ENCODE measurements at places on chromosomes 5 and 9.

DNA sequence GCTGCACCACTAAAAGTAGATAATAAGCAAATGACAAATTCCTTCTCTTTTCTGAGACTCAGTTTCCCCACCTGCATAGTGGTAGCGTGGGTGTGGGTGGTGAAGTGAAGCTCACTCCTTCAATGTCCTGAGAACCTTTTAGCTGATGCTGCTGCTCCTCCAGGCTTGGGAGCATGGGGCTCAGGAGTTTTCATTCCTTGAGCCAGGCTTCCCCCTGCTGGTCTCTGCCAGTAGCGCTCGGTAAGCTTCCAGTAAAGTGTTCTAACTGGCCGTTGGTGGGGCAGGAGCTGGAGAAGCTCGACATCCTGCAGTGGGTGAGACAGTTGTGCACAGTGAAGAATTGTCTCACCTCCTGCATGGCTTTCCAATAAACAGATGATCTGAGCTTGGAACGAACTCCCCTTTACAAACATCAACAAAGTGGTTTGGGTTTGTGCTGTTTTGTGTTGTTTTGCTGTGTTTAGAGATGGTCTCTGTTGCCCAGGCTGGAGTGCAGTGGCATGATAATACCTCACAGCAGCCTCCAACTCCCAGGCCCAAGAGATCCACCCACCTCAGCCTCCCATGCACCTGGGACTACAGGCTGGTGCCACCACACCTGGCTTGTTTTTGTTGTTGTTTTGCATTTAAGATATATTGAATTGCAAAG is 34.6 kb downstream of the SPARC start:
- peak; percentile 90 for DNase-seq

DNA sequence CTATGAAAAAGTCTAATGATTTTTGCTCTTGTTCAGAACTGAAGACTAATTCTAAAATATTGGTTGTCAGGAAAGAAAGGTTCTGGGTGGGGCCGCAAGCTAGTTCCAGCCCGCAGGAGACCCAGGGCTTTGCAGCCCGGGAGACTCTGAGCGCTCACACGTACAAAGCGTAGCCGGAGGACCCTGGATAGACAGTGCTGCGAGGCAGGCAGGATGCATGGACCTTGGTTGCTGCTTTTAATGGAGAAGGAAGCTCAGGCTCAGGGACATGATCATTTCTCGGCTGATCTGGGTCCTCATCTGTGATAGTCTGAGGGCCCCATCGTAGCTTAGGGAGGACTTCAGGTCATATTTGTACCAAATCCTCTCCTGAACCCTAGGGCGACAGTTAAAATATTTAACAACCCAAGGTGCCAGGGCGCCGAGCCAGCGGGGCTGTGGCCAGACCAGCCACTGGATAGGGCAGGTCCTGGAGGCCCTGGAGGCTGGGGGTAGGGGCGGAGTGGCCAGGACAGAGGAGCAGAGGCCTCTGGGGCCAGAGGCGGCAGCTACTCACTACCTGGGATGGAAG is 70.1 kb upstream of the UNC5A start:
- no peak for DNase-seq

DNA sequence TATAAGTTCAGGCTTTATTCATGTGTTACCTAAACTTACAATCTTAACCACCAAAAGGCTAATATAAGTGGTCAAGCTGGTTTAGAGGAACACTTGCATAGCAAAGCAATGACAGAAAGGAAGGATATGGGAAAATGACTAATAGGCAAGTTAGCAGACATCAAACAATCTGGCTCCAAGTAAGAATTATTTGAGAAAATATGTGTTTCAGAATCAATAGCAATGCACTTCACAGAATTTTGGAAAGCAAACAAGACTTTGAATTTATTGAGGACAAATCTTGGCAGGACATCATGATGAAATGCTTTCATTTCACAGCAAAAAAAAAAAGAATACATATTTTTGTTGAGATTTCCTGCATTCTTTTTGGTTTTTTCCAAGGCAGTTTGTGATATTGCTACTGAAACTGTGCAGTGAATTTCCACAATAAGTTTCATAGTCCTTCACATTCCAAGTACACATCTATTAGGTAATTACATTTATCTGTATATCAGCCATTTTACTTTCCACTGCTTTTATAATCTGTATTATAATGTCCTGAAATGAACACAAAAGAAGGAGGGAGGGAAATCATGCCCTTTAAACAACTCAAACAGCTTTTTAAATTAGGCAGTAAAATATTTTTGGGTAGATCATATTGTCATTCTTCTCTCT is 417.9 kb downstream of the NR2F1-AS1 start:
- DNase-seq = peak; percentile 70

GRCh38 chr5:41788941-41789368 is 81.3 kb downstream of the OXCT1 start:
- peak; percentile 11 for DNase-seq

- DNase-seq = peak; percentile 9
These were observed 115.0 kb downstream of the KIAA1958 start for GRCh38 chr9:112601636-112602035.

- DNase-seq = no peak
These were observed 71.9 kb downstream of the RALGPS1 start for GRCh38 chr9:126986506-126986951.

DNA sequence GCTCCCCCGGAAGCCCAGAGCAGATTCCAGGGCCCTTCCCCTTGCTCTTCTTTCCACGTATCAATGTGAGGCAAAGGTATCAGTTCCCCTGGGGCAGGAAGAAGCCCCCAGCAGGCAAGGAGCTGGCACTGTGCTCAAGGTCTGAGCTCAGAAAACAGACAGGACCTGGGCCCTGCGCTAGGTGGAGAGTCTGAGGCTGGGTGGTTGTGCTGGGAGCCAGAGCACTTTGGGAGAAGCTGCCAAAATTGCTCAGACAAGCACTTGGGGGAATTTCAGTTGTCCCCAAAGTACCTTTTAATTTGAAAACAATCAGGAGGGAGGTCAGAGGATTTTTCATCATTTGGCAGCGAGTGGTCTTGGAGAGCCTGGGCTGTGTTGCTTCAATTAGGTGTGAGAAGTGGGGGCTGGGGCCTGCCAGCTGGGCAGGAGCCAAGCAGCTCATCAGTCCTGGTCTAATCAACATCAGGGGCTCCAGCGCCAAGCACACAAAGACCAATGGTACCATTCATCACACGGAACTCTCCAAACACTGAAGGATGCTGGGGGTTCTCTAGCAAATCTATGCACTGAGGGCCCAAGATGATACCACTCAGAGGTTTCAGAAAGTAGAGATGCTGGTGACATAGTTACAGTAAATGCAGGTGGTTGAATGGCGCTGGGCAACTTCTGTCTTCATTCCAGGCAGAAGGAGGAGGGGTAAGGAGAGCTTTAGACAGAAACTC is 176.5 kb downstream of the SNX18 start:
- DNase-seq = no peak

- no peak for DNase-seq
These were observed 13.2 kb downstream of the MEIKIN start for GRCh38 chr5:131932235-131932634.

- no peak for DNase-seq
These were observed 34.0 kb downstream of the CDK5RAP2 start for GRCh38 chr9:120545701-120546550.

- DNase-seq = no peak
These were observed 56.9 kb upstream of the ALDH1A1 start for GRCh38 chr9:73009649-73010288.

GRCh38 chr5:166058660-166059059 is 2232.8 kb upstream of the WWC1 start:
- no peak for DNase-seq
